ENCODE measurements at places on chromosomes 3 and 15. TPM values are rescaled to one million over a fixed set of nuclear protein-coding genes. Genes with fewer than 3 reads are reported as not detected.

DNA sequence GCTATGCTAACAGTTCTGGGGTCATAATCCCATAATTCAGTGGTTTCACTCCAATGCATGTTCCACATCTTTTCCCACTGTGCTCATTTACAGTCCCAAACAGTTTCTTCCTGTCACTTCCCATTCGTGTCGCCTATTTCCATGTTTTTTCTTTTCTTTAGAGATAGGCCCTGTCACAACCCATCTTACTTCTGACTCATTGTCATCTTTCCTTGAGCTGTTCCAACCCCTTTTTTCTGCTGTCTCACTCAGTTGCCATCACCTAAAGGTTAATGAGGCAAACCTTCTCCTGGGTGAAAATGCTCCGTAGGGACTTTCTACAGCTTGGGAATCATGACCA lies 814.5 kb downstream of the VGLL3 start:
- DNase-seq, result no peak
- no peak overlapping the region for H3K4me3 ChIP-seq
- H3K27me3 ChIP-seq, result no peaks in the 10 kb centered on the region
- H3K36me3 ChIP-seq, result no peaks in the 10 kb centered on the region
- peaks cover 26% of the 10 kb centered on the region for H3K4me1 ChIP-seq

GRCh38 chr3:34016925-34017587 lies 218.6 kb downstream of the PDCD6IP start:
- H3K27me3 ChIP-seq, result no peaks in the 10 kb centered on the region
- no peaks in the 10 kb centered on the region for H3K36me3 ChIP-seq
- DNase-seq, result no peak

GRCh38 chr15:52225230-52225629 lies 34.0 kb upstream of the GNB5 start:
- no peaks in the 10 kb centered on the region for H3K4me1 ChIP-seq
- no peak overlapping the region for H3K4me3 ChIP-seq
- DNase-seq, result no peak
- H3K27ac ChIP-seq, result no peak overlapping the region

DNA sequence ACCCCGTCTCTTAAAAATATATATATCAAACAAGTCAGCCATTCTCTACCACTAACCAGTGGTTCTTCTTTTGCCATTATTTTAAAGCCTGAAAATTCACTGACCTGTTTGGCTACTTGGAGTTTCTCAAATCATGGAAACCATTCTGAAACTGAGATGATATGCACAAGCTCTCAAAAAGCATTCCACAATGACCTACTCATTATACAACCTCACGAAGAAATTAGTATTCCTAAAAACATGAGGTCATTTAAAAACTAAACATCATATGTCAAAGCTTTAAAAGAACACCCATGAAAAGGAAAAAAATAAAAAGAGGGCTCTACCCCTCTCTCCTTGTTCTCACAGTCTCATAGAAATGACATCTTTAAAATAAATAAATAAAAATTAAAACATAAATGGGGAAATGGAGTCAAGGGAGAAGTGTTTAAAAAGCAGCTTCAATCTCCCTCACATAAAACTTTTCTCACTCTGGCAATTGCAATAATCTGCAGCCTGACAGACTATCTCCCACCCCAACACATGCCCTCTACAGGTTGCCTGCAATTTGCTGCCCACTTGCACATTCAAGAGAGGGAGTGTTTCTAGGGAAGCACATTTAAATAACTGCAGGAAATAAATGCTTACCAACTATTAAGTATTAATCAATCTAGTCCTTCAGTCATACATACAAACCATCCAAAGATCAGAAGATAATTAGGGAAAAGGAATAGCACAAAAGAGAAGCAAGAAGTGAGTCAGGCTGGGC lies 73.3 kb downstream of the TRANK1 start:
- peaks cover 3% of the 10 kb centered on the region for H3K4me1 ChIP-seq
- H3K4me3 ChIP-seq, result no peak overlapping the region
- no peak overlapping the region for H3K27ac ChIP-seq
- DNase-seq, result peak; percentile 13
- H3K27me3 ChIP-seq, result no peaks in the 10 kb centered on the region

- H3K27me3 ChIP-seq, result no peaks in the 10 kb centered on the region
- H3K27ac ChIP-seq, result no peak overlapping the region
- peaks cover 56% of the 10 kb centered on the region for H3K4me1 ChIP-seq
- DNase-seq, result no peak
These were observed 25.8 kb downstream of the ANP32A start for GRCh38 chr15:68794863-68795262.

DNA sequence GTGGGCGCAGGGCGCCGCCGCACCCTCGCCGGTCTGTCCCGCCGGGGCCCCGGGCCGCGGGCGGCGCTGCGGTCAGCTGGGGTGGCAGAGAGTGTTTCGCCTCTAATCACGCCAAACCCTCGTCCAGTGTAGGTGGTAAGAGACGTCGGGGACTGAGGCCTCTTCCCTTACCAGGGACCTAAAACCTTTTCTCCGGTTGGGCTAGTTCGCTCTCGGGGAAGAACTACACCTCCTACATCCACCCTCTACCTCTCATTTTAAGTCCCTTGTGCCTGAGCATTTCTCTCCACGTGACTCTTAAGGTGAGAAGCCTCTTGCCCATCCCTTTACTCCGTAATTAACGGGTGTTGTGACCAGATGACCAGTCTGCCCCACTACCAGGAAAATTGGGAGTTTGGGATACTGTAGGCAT lies 520 bp downstream of the TMEM42 start:
- DNase-seq, result no peak
- no peaks in the 10 kb centered on the region for H3K36me3 ChIP-seq

- DNase-seq, result no peak
- H3K4me1 ChIP-seq, result peaks cover 10% of the 10 kb centered on the region
- H3K27me3 ChIP-seq, result no peaks in the 10 kb centered on the region
These were observed 15.0 kb upstream of the C15orf61 start for GRCh38 chr15:67505675-67506572.

AADACL2 gene
- not detected for polyA plus RNA-seq

DNA sequence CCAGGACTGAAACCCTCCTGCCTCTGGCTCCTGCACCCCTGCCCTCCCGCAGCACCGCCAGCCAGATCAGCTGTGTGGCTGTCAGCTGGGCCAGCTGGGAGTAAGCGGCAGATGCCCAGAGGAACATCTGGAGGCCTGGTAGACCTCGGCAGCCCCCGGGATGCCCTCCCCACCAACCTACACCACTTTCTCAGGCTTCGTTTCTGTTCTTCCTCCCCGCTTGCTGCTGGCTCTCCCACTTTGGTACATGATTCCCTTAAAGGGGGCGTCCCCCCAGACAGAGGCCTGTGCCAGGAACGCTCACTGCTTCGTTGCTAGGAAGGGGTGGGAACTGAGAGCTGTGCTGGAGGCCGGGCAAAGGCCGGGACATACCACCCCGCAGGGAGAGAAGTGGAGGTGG lies 91.4 kb upstream of the RPL32 start:
- no peak overlapping the region for H3K27ac ChIP-seq
- DNase-seq, result no peak
- H3K27me3 ChIP-seq, result no peaks in the 10 kb centered on the region
- no peaks in the 10 kb centered on the region for H3K4me1 ChIP-seq
- H3K36me3 ChIP-seq, result peaks cover 12% of the 10 kb centered on the region
- H3K4me3 ChIP-seq, result no peak overlapping the region

PLIN1 gene
- 0.33 TPM for polyA plus RNA-seq

DNA sequence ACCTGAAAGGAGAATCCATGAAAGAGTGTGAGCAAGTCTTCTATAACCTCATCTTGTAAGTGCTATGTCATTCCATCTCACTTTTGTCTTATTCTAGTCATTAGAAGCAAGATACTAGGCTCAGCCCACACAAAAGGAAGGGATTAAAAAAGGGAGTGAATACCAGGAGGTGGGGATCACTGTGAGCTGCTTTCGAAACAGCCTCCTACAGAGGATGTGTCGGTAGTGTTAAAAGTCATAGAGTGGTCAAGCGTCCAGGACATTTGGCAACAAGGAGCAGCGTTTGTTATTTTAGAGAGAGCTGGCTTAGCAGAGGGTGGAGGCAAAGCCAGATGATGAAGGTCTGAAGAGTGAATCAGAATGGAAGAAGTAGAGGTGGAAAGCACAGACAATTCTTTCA lies 11.7 kb upstream of the ZNF148 start:
- no peaks in the 10 kb centered on the region for H3K4me1 ChIP-seq
- no peaks in the 10 kb centered on the region for H3K36me3 ChIP-seq
- H3K27ac ChIP-seq, result no peak overlapping the region
- no peak for DNase-seq
- H3K27me3 ChIP-seq, result no peaks in the 10 kb centered on the region
- H3K4me3 ChIP-seq, result no peak overlapping the region

DNA sequence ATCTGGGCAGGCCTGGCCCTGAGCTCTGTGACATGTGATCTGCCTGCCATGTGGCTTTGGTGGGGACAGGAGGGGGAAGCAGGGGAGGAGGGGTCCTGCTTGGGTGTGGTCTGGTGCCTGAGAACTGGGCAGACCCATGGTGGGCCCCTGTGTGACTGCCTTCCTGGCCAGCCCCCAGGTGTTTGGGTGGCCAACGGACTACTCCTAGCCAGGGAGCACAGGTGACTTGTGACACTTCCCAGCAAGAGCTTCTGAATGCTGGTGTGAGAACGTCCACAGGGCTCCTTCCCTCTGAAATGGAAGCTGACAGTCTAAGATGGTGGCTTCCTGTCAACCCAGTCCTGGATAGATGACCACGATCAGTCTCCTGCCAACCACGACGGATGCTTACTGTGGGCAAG lies 136.1 kb upstream of the MEF2A start:
- H3K27ac ChIP-seq, result no peak overlapping the region
- H3K36me3 ChIP-seq, result no peaks in the 10 kb centered on the region
- H3K27me3 ChIP-seq, result no peaks in the 10 kb centered on the region
- H3K4me1 ChIP-seq, result no peaks in the 10 kb centered on the region
- H3K4me3 ChIP-seq, result no peak overlapping the region
- no peak for DNase-seq

DNA sequence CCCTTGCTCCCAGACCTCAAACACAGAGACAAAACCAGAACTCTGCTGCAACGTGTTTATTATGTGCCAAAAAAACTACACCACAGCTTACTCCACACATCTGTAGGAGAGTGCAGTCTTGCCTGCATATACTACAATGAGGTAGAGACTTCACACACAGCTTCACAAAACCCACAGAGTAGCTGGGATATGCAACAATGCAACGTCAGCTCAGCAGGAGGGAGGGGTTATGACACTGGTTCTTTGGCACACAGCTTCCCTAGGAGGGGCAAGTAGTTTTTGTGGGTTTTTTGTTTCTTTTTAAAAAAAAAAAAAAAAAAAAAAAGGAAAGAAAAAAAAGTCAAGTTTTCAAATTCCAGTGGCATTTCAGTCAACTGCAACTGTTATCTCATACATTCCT lies 2.9 kb upstream of the RPS17 start:
- H3K27ac ChIP-seq, result no peak overlapping the region
- H3K36me3 ChIP-seq, result peaks cover 16% of the 10 kb centered on the region
- DNase-seq, result no peak
- no peak overlapping the region for H3K4me3 ChIP-seq

Measured in H1 (cell line).